ENCODE measurements at places on chromosomes 11 and 22. TPM values are rescaled to one million over a fixed set of nuclear protein-coding genes. Genes with fewer than 3 reads are reported as not detected.

Gene ALDH3B1
- polyA plus RNA-seq = 3.3 TPM

Gene LGR4
- 7.4 TPM for polyA plus RNA-seq

Gene NF2
- 73.9 TPM for polyA plus RNA-seq

Gene MS4A1
- 0.08 TPM for polyA plus RNA-seq
